Psoas muscle (tissue), 8 donors: ENCODE measurements at places on chromosomes 7 and 10. TPM values are rescaled to one million over a fixed set of nuclear protein-coding genes. Genes with fewer than 3 reads are reported as not detected.

Gene ACSL5
- total RNA-seq = 4.5 TPM

Gene ACTL6B
- total RNA-seq = not detected

Gene DOCK1
- 11.3 TPM for total RNA-seq

- no peak for DNase-seq
Observed at GRCh38 chr7:22375359-22376048, 18.6 kb upstream of the RAPGEF5 start.

- peak; percentile 52 for DNase-seq
Observed at GRCh38 chr7:3065724-3066143, 22.1 kb upstream of the CARD11 start.

DNA sequence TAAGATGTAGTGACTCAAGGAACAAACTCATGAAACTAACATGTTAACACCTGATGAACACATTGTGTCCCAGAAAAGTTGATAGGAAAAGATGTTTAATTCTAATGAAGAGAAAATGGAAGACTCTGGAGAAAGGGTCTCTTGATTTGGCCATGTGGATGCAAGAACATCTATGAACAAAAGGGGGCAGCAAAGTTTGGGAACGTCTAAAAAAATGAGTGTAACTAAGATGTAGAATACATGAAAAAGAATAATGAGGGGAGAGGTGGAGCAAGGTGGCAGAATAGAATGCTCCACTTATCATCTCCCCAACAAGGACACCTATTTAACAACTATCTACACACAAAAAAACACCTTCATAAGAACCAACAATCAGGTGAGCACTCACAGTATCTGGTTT is 805.1 kb downstream of the TNS3 start:
- DNase-seq = no peak
